Pulmonary artery endothelial cell (primary cell): ENCODE measurements at places on chromosomes 5 and 9. TPM values are rescaled to one million over a fixed set of nuclear protein-coding genes. Genes with fewer than 3 reads are reported as not detected.

SLC45A2 gene
- total RNA-seq = 0.13 TPM in 1 of 2 replicates, not detected in the other

IL7R gene
- total RNA-seq = 0.39 and 1.2 TPM in 2 replicates

RANBP17 gene
- 6.9 and 12.3 TPM in 2 replicates for total RNA-seq

SPINK6 gene
- not detected in 2 replicates for total RNA-seq

KIF2A gene
- 72.1 and 82.8 TPM in 2 replicates for total RNA-seq
